ENCODE measurements at places on chromosomes 6 and 20. TPM values are rescaled to one million over a fixed set of nuclear protein-coding genes. Genes with fewer than 3 reads are reported as not detected.

DNA sequence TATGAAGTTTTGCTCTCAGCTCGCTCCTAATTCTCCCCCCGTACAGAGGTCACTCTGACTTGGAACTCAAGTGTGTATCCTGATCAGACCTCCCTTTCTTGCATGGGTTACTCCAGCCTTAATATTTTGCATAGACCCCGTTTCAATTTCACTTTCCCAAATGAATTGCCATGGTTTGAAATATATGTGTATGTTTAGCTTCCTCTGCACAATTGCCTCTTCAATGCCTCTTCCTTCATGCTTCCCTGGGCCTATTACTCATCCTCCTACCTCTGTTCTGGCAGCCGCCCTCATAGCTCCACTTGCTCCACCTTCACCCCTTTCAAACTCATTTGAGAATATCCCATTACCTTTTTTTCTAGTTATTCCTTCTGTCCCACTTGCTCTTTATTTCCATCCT lies 90.0 kb upstream of the SAMD5 start:
- H3K4me3 ChIP-seq: no peak overlapping the region
- H3K27me3 ChIP-seq: no peaks in the 10 kb centered on the region
- H3K27ac ChIP-seq: no peak overlapping the region
- no peaks in the 10 kb centered on the region for H3K4me1 ChIP-seq
- DNase-seq: no peak

GRCh38 chr6:19128701-19129100 lies 708.5 kb upstream of the ID4 start:
- H3K36me3 ChIP-seq: no peaks in the 10 kb centered on the region
- no peak overlapping the region for H3K4me3 ChIP-seq
- H3K27me3 ChIP-seq: no peaks in the 10 kb centered on the region
- H3K4me1 ChIP-seq: no peaks in the 10 kb centered on the region
- DNase-seq: no peak

DNA sequence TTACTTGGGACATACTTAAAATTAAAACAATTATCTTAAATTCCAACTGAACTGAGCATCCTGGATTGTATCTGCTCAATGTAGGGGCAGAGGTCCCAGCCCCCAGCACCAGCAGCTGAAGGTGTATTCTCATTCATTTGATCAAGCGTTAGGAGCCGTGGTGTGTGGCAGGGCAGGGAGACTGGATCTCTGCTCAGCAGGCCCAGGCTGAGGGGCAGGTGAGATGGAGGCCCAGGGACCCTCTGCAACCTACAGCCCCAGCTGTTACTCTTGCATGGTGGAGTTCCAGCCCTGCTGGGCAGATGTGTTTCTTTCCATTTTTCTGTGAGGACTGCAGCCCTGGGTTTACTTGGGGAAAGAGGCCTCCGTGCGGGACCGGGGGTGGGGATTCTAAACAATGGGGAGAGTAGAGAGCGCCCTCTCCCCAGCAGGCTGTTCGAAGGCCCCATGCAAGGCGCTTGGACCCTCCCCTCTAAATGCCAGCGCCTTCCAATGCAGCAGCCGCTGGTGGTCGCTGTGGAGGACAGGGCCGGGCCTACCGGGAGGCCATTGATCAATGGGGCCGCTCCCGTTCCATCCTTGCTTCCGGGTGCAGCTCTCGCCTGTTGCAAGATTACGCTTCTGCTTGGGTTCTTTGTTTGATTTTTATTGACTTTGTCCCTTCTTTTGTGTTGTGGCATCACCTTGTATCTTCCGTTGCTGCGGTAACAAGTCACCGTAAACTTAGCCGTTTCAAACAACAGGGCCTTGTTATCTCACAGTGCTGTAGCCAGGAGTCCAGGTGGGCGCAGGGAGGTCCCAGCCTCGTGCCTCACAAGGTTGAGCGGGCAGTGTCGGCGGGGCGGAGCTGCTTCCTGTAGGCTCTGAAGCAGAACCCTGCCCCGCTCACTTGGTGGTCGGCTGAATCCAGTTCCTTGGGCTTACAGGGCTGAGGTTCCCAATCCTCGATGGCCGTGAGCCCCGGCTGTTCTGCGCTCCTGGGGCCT lies 134.8 kb upstream of the PHACTR3 start:
- no peaks in the 10 kb centered on the region for H3K4me1 ChIP-seq
- H3K36me3 ChIP-seq: no peaks in the 10 kb centered on the region
- no peaks in the 10 kb centered on the region for H3K27me3 ChIP-seq
- no peak for DNase-seq

GRCh38 chr6:28589957-28590349 lies 64.3 kb downstream of the GPX5 start:
- H3K36me3 ChIP-seq: no peaks in the 10 kb centered on the region
- no peaks in the 10 kb centered on the region for H3K27me3 ChIP-seq
- peak overlapping the region; percentile 5 for H3K4me3 ChIP-seq
- peak; percentile 8 for DNase-seq

DNA sequence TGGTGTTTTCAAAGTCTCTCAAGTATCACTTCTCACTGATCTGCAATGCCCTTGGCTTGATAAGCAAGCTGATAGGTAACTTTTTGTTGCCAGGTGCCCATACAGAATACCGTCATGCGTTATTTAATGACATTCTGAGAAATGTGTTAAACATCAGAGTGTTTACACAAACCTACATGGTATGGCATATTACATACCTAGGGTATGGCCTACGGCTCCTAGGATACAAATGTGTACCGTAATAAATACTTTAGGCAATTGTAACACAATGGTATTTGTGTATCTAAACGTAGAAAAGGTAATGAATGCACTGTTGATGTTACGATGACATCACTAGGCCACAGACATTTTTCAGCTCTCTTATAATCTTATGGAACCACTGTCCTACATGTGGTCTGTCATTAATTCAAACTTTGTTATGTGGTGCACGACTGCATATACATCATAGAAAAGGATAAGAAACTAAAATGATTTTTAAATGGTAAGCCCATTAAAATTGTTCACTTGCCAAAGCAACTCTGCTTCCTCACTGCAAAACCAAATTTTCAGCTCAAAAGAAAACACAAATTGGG lies 35.7 kb downstream of the CSNK2A1 start:
- H3K27me3 ChIP-seq: no peaks in the 10 kb centered on the region
- peaks cover 2% of the 10 kb centered on the region for H3K36me3 ChIP-seq
- peak overlapping the region; percentile 37 for H3K27ac ChIP-seq
- DNase-seq: no peak
- H3K4me3 ChIP-seq: no peak overlapping the region
- peaks cover 7% of the 10 kb centered on the region for H3K4me1 ChIP-seq

- no peak overlapping the region for H3K27ac ChIP-seq
- no peak overlapping the region for H3K4me3 ChIP-seq
- H3K4me1 ChIP-seq: no peaks in the 10 kb centered on the region
- DNase-seq: no peak
- no peaks in the 10 kb centered on the region for H3K27me3 ChIP-seq
- H3K36me3 ChIP-seq: no peaks in the 10 kb centered on the region
These were observed 179.7 kb upstream of the AGPAT4 start for GRCh38 chr6:161453558-161453957.

- H3K27me3 ChIP-seq: no peaks in the 10 kb centered on the region
- DNase-seq: peak; percentile 33
- H3K27ac ChIP-seq: peak overlapping the region; percentile 15
- H3K4me3 ChIP-seq: no peak overlapping the region
- H3K36me3 ChIP-seq: no peaks in the 10 kb centered on the region
These were observed 32.3 kb upstream of the LGSN start for GRCh38 chr6:63352069-63352543.

DNA sequence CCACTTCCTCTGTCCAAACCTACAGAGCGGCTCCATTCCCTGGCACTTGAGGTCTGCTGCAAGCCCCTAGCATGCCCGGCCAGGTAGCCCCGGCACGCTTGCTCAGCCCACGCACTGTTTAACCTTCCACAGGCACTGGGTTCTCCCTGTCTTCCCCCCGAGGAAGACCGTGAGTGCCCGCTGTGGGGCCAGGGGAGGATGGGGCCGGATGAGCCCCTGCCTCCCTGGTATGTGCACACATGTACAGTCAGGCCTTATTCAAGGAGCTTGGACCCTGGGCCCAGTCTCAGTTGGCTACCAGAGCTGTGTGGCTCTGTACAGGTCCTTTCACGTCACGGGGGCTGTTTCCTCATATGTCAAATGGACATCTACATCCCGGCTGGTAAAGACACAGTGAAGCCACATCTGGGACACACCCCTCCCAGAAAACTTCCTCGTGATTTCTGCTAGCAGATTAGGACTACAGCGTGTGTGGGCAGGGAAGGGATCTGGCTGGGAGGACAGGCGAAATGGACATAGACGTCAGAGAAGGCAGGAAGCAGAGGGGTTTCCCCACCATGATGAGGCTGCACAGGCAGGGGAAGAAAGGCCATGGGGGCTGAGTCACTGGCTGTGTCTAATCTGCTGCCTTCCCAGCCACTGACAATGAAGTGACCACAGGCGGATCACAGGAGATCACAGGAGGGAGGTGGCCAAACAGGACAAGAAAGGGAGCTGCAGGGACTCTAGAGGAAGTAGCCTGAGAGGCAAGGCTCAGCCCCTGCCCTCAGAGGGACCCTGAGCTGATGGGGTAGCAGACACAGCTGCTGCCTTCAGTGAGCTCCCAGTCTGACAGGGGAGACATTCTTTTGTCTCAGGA lies 62.9 kb downstream of the MRPL14 start:
- H3K4me3 ChIP-seq: no peak overlapping the region
- peak overlapping the region; percentile 74 for H3K27ac ChIP-seq
- DNase-seq: peak; percentile 78
- no peaks in the 10 kb centered on the region for H3K36me3 ChIP-seq

- no peaks in the 10 kb centered on the region for H3K4me1 ChIP-seq
- no peak overlapping the region for H3K27ac ChIP-seq
- H3K36me3 ChIP-seq: no peaks in the 10 kb centered on the region
- no peak overlapping the region for H3K4me3 ChIP-seq
These were observed 25.7 kb upstream of the OGFRL1 start for GRCh38 chr6:71262914-71263313.

DNA sequence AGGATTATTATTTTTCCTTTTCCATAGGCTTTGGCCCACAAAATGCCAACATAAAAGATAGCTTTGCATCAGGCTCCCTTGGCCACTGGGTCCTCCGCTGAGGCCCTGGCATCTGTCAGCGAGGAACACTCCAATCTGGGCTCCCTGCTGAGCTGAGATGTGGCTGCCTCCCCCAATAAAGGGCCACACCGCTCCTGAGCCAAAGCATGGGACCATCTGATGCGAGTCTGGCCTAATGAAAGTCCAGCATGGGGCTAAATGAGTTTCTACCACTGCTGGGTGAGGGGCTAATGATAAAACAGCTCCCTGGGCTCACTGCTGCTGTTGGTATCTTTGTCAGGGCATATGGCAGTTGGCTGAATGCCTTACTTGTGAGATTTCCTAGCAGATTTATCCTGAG lies 817.5 kb upstream of the SLC35B3 start:
- H3K36me3 ChIP-seq: no peaks in the 10 kb centered on the region
- H3K27ac ChIP-seq: no peak overlapping the region
- H3K27me3 ChIP-seq: peaks cover 3% of the 10 kb centered on the region
- H3K4me1 ChIP-seq: no peaks in the 10 kb centered on the region

Gene LYRM4
- 22.9 TPM for total RNA-seq

Gene ANKRD66
- total RNA-seq: not detected

Gene KCNK16
- total RNA-seq: not detected

Gene ARFGAP1
- total RNA-seq: 54.9 TPM

Gene BFSP1
- 2.0 TPM for total RNA-seq

Gene ENPP1
- 86.9 TPM for total RNA-seq

Gene DOK5
- 7.0 TPM for total RNA-seq
